C1 segment of cervical spinal cord (tissue), 14 donors: ENCODE measurements at places on chromosomes 1 and 21.
A peak's percentile ranks its signal among the peaks of the same experiment; 100 is the strongest.

DNA sequence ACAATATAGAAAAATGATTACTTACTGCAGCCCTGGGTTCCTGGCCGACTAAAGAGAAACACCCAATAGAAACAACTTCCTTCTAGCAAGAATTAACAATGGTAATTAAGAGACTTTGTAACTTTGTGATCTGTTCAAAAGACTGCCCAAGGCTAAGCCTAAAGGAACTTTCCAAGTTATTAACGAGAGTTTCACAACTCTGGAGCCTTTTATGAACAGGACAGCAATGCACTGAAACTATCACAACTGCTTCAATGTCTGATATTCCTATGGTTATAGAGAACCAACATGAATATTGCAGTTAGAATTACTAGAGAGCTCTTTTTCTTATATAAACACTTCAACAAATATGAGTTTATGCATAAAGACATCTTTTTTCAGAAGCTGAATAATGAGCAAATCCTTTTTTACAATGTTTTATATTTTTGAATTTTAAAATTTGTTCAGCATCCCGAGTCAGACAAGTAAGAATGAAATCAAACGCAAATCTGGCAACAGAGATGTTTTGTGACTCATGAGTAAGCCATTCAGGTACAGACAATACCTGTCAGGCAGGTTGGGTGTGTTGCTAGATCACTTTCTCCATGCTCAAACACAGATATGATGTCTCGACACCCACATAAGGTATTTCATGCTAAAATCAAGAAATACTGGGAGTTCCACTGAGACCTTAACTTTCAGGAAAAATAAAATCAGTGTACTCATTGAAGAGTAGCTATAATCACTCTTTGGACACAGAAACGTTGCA, 22.2 kb upstream of the KCNJ15 start:
- no peak for DNase-seq

GRCh38 chr1:17313530-17314309, 5.7 kb downstream of the PADI4 start:
- no peak for DNase-seq

DNA sequence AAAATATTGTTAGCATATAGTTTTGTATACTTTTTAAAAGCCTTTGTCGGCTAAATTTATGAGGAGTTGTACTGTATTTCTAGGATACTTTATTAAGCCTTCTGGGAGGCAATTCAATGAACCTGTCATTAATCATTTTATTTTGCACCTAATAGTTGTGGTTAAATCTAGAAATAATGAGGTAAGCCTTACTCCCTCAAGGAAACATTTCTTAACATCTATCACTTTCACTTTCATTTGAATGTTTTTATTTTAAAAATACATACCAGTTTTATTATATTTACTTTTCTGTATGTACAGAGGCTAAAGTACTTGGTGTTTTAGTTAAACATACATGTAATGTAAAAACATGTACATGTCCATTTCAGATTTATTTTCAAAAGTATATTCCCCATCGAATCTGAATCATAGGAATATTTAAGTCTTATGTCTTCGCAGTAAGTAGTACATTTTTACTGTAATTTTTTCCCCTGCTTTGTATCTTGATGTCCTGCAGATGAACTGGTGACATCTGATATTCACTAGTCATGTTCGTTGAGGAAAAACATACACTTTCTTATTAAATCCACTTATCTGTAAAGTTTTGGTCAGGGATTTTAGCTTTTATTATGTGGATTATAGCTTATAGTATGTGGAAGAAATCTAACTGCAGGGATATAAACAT, 82.8 kb downstream of the DISP1 start:
- DNase-seq, result no peak

GRCh38 chr21:38987633-38988508, 182.1 kb downstream of the ETS2 start:
- DNase-seq, result no peak

DNA sequence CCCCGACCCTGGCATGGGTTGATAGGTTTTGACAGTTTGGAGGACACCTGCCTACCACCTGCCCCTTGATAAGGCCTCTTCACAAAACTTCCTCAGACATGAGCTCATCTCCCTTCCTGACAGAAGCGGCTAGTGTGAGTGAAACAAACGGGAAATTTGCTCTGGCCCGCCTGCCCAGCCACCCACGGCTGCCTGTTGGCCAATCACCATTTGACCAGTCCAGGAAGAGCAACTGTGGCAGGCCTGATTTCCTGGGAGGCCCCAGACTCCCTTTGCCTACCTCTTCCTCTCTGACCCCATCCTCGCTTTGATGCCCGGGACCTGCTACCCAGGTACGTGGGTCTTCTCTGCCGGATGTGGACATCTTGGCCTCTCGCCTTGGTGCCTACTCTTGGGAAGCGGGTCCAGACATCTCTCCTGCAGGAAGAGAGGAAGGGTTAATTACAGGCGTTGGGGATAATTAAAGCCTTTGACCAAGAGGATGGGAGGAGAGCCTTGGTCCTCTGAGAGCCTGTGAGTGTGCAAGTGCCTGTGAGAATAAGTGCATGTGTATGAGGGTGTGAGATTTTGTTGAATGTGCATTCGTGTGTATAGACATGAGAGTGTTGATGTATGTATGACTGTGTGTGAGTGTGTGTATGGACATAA, 1.1 kb upstream of the EPHA2 start:
- DNase-seq, result no peak

DNA sequence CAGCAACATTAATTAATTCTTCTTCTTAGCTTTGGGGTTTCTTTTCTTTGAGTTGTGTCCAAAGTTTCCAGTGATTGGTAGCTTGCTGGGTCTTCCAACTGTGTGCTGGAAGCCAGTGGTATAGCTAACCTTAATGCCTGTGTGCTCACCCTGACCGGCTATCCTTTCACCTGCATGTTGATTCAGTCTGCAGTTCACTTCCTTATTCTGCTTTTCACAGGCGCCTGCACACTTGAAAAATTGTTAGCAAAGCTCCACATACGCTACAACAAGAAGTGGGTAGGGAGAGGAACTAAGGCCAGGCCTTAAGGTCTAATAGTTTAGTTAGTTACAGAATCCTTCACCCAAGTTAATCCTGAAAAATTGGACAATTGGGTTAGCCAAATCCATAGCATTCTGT, 35.7 kb downstream of the NCF2 start:
- no peak for DNase-seq

DNA sequence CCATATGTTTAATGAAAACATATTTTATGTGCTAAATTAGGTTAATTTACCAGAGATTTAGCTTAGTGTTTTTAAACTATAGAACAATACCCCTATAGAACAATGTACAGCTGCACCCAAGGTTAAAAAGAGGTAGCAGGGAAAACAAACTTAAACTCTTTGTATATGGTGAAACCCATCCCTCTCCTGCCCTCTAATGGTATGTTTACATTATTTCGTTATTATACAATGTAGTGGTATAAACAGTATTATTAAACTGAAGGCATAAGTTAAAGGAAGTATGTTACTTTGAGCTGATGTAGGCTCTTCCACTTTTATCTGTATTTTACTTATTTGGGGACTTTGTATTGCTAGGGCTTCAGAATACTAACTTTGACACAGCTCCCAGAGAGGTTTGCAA, 16.7 kb upstream of the ZYG11A start:
- no peak for DNase-seq

- DNase-seq, result peak; percentile 40
Observed at GRCh38 chr1:109040989-109041620, 797 bp downstream of the WDR47 start.

GRCh38 chr1:108016451-108016920, 51.5 kb upstream of the VAV3 start:
- no peak for DNase-seq

DNA sequence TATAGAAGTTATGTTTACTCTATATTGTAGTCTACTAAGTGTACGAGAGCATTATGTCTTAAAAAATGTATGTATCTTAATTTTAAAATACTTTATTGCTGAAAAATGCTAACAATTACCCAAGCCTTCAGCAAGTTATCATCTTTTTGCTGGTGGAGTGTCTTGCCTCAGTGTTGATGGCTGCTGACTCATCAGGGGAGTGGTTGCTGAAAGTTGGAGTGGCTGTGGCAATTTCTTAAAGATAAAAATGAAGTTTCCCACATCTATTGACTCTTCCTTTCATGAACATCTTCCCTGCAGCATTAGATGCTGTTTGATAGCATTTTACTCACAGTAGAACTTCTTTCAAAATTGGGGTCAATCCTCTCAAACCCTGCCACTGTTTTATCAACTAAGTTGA, 95.8 kb downstream of the CDC7 start:
- no peak for DNase-seq

DNA sequence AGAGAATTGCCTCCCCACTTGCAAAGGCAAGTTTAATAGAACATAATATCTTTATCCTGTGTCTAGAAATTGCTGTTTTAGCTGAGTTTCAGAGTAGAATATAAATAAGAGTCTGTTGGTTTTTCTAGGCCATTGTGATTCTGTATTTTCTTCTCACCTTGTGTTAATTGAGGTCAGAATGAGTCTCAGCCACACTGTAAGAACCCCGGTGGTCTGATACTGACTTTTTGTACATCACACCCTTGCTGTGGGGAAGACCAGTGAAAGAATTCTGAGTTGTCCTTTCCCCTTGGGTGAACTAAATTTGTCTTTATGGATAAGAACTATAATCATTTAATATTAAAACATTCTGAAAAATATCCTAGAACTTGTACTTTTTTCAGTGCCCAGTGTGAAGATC, 6.8 kb downstream of the HIPK1 start:
- no peak for DNase-seq

DNA sequence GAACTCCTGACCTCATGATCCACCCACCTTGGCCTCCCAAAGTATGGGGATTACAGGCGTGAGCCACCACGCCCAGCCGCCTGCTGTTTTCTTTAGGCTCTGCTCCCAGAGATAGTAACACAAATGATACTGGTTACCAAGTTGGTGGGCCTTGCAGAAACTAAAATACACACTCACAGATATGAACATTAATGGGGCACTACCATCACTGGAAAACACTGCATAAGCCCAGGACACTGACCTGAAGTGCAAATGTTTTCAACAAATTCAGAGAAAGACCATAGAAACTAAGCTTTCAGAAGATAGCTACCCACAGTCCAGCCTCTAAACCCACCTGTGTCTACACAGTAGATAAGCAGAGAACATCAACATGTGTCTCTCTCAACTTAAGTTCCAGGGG, 180.5 kb downstream of the FCRL5 start:
- DNase-seq, result no peak

DNA sequence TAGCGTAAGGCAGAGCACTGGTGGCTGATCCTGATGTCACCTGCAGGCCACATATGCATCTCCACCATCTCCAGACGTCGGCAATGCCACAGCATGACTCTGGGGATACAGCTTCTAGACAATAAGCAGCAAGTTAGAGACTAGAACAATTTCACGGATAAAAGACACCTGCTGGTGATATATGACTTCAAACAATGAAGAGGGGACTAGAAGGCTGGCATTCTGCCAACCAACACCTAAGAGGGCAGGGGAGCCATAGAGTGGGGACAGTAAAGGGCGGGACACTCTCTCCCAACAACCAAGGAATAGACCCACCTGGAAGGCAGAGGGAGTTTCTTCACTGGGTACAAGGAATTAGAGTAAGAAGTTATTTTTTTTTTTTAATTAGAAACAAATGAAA, 126.7 kb downstream of the SIM2 start:
- no peak for DNase-seq
